SJSA1 (cell line): ENCODE measurements at places on chromosomes 7 and 10. TPM values are rescaled to one million over a fixed set of nuclear protein-coding genes. Genes with fewer than 3 reads are reported as not detected.

DNA sequence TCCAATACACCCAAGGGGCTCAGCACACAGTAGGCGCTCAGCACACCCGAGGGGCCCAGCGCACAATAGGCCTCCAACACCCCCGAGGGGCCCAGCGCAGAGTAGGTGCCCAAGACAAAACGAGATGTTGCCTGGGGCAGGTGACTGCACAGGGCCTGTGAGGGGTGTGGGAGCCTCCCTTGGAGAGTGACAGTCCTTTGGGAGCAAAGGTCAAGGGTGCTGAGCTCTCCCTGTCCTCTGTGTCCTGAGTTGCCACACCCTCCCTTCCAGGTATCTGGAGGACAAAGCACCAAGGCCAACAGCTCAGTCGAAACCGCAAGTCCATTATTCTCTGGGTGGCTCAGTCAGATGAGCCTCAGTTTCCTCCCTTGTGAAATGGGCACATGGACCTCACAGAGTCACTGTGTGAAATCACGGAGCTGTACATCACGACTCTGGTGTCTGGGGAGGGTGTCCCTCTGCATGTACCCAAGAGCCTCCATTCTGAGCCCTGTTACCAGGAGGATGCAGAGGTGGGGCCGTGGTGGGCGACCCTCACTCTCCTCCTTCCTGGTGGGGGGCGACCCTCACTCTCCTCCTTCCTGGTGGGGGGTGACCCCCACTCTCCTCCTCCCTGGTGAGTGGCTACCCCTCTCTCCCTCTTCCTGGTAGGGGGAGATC is 81.3 kb downstream of the FOXL3 start:
- H3K27ac ChIP-seq: no peak overlapping the region
- no peak for DNase-seq
- no peaks in the 10 kb centered on the region for H3K36me3 ChIP-seq
- H3K4me3 ChIP-seq: no peak overlapping the region
- peaks cover 5% of the 10 kb centered on the region; the same call in 1 of the 2 replicates for H3K27me3 ChIP-seq

GRCh38 chr7:138008588-138009349 is 6.9 kb upstream of the CREB3L2 start:
- no peak overlapping the region for H3K27ac ChIP-seq
- H3K27me3 ChIP-seq: 0 out of 2 replicates have a peak, but pooled peaks cover 3% of the 10 kb centered on the region
- peaks cover 3% of the 10 kb centered on the region for H3K4me1 ChIP-seq
- peak; percentile 46 for DNase-seq
- no peak overlapping the region for H3K4me3 ChIP-seq

DNA sequence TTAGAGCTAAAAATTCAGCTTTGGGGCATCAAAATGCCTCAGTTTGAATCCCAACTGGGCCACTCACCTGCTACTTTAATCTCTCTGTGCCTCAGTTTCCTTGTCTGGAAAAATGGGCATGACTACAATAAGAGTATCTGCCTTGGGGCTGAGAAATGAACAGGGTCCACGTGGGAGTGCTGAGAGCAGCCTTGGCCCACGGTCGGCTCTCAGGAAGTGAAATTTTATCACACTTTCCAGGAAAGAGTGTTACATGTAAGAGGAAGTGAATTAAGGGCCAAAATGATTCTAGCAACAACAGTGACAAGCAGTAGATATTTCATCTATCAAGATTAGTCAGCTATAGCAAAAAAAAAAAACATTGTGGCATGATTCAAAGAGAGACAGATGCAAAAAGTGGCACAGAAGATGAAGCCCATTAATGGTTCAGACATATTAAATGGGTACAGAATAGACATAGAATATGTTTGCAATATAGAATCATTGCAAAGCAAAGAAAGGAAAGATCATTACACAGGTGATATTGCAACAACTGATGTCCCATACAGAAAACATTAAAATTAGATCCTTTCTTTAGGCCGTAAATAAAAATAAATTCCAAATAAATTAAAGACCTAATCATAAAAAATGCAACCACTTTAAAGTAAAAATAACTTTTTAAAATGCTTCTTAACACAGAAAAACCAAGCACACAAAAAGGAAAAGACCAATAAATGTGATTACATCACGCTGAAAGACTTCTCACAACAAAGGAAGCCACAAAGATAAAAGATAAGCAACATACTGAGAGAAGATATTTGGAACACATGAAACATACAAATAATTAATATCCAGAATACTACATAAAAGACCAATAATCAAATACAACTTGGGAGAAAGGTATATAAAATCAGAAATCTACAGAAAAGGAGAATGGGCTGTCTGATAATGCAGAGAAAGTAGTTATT is 4.3 kb downstream of the TMEM273 start:
- H3K4me1 ChIP-seq: no peaks in the 10 kb centered on the region
- no peaks in the 10 kb centered on the region for H3K27me3 ChIP-seq
- no peaks in the 10 kb centered on the region for H3K36me3 ChIP-seq
- H3K27ac ChIP-seq: no peak overlapping the region
- no peak overlapping the region for H3K4me3 ChIP-seq

DNA sequence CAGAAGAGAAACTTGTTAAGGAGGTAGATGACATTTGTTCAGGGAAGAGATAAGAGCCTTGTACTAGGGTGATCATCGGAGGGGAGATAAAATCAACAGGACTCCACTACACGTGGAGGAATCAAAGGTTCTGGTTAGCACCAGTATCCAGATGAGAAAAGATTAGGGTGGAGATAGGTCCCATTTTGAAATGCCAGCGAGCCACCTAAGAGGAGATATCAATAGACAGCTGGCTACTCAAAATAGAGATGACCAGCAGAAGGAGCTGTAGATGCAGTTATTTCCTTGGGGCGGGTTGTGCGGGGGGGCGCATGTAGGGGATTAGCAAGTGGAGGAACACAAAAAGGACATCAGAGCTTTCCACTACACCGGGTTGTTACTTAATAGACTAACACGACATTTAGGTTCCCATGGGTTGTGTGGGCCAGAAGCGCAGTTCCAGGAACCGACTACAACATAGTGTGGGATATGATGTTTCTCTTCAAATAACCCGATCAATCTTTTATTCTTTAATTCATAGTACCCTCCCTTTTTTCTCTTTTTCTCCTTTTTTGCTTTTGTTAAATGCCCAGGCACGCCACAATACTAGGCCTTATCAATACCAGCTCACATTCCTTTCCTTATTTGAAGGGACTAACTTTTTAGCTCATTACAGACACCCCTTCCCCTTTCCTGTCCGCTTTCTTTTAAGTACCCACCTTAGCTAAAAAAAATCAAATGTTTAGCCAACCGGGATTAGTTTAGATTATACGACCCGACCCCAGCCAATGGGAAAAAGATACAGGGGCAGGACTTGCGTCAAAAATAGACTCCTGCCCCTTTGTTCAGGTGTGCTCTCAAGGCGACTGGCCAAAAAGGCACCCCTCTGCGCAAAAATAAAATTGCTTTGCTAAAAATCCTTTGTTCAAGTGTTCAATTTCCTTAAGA is 2.0 kb upstream of the KIF11 start:
- peak overlapping the region; percentile 95 for H3K27ac ChIP-seq
- H3K4me1 ChIP-seq: peaks cover 26% of the 10 kb centered on the region
- DNase-seq: peak; percentile 72
- H3K36me3 ChIP-seq: peaks cover 10% of the 10 kb centered on the region
- H3K27me3 ChIP-seq: no peaks in the 10 kb centered on the region
- peak overlapping the region; percentile 67 for H3K4me3 ChIP-seq

OR2A25 gene
- not detected in 2 replicates for total RNA-seq
